ENCODE measurements at places on chromosomes 3 and 15.

GRCh38 chr3:105842943-105843342 lies 25.9 kb downstream of the CBLB start:
- no peak for DNase-seq

GRCh38 chr3:143830063-143830462 lies 18.2 kb downstream of the SLC9A9 start:
- DNase-seq, result no peak

DNA sequence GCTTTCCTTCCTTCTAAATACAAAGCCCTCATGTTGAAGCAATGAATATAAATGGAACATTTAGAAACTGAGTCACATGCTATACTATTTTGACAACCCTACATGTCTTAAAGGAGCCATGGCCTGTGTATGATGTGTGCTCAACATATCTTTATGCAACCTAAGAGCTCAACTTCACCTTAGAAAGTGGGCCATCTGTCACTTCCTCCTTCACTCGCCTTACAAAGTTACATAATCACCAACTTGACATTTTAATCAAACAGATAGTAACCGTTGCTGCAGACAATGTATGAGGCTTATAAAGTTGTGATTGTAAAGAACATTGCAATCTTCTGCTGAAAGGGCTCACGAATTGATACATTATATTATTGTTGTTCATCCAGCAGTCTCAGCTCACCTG lies 163.6 kb downstream of the SERPINI1 start:
- DNase-seq, result no peak

- no peak for DNase-seq
Measured at GRCh38 chr15:99944131-99944530, 210.9 kb upstream of the LYSMD4 start.

DNA sequence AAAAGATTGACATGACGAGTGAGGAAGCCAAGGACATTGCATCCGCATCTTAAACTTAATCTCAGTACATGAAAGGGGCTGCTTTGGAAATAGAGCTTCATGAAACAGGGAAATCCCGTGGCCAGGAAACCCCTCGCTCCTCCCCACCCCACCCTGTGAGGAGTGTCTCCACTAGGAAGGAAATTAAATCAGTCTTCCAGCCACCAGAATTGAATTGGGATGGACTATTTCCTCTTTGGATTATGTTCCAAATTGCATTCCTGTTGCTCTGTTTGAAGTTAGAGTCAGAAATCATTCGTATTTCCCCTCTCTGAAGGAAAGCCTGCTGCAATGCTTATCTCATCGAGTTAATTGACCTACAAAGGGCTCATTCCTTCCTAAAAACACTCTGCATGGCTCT lies 35.8 kb downstream of the CLDN11 start:
- DNase-seq, result no peak

DNA sequence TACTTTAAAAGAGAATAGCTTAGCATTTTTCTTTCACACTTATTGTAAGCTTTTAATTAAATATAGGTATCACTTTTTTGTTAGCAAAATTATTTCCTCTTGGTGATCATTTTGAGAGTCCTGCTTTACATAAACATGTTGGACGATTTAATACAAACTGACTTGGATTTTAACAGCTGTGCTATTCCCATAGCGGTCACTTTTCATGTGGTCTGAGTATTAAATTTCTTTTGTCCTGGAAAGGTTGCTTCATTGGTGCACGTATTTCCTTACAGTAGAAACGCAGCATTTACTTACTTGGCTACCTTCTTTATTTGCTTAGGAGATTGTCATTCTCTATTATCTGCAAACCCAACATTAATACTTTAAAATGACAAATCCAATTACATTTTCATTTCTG lies 109.4 kb downstream of the ATG7 start:
- DNase-seq, result no peak

DNA sequence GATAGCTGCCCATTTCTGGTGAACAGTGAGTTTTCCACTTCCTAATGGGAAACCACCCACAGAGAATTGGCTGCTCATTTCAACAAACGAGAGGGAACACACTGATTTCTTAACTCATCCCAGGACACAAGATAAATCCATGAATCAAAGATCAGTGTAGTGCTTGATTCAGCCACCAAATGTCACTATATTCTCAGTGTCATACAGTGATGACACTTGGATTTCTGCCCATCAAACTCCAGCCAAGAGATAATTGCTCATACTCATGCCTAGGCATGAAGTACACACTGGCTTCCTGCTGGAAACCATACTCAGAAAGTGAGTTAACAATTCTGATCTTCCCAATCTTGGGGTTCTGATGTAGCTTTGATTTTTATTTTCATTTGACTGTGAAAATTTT lies 35.4 kb upstream of the GRM7 start:
- DNase-seq, result no peak

GRCh38 chr3:9810433-9810770 lies 340 bp downstream of the TTLL3 start:
- no peak for DNase-seq

GRCh38 chr3:55746808-55747413 lies 259.8 kb upstream of the WNT5A start:
- no peak for DNase-seq

- DNase-seq, result no peak
Measured at GRCh38 chr15:80317389-80318182, 65.6 kb upstream of the CTXND1 start.

- no peak for DNase-seq
Measured at GRCh38 chr3:32696523-32696922, 11.5 kb downstream of the CNOT10 start.

- no peak for DNase-seq
Measured at GRCh38 chr3:156742401-156742800, 68.0 kb downstream of the TIPARP start.

DNA sequence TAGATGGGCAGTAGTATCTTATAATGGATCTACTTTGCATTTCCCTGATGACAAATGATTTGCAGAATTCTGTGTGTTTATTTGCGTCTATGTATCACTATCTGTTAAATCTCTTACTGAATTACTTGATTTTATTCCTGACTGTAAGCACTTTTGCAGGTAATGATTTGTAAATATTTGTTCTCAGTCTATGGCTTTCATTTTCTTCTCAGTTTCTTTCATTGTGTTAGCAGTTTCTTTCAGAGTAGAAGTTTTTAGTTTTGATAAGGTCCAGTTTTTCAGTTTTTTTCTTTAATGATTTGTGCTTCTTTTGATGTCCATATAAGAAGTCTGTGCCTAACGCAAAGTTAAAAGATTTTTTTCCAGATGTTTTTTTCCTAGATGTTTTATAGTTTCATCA lies 12.9 kb downstream of the SLC25A36 start:
- DNase-seq, result no peak

- DNase-seq, result no peak
Measured at GRCh38 chr3:169760479-169760878, 4.4 kb downstream of the TERC start.

DNA sequence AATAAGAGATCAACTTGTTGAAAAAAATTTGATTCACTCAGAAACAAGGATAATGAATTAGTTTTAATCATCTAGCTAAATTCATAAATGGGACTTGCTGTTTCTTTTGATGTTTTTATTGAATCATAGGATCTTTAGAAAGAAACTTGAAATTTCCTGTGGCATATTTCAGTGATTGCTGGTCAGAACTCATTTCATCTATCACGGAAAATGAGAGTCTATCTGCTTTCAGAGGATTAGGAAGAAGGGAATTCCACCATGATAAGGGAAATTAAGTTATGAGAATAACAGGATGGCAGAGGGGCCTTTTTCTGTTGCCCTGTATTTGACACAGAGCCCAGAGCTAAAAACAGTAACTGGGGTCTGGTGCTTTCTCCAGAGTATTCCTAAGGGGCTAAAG lies 44.9 kb upstream of the CCNL1 start:
- DNase-seq, result no peak

DNA sequence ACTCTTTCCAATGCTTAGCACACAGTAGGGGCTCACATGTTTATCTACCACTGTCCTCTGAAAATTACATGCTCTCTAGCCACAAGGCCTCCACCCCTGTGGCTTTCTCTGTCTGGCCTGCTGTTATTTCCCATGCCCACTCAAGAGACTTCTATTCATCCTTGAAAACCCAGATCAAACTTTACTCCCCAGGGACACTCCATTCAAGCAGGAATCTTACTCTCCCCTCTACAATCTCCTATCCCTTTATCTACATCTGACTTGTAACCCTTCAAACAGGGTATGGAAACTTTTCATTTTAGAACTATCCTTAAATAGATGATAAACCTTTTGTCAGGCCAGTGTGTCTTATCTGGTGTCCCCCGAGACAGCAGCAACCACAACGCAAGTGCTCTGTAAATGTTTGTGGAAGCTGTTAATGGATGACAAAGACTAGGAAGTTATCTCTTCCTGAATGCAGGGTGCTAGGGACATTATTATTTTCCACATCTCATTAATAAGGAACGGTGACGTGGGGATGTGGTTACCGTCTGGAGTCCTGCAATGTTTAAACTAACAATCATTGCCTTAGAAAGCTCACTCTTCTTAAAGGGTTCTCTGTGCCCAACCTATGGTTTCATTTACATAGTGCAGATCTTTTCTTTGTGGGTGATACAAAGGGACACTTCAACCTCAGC lies 322.3 kb downstream of the ARRDC4 start:
- DNase-seq, result no peak

GRCh38 chr3:108388136-108389132 lies 92.1 kb downstream of the HHLA2 start:
- DNase-seq, result no peak

DNA sequence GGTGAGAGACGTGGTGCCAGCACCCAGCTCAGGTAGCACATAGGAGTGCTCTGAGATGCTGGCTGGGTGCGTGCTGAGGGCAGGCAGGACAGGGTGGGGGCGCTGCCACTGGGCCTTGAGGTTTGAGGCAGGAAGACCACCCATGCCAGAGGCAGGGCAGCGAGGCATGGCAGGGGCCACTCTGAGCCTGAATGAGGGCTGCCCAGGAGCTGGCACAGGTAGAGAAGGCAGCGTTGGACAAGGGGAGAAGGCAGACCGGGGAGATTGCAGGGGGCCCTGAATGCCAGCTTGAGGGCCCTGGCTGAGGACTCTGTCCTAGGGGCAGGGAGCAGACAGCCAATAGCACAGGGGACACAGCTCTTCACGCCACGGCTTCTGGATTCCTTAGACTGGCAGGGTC lies 50.2 kb downstream of the ADAMTS7 start:
- no peak for DNase-seq

DNA sequence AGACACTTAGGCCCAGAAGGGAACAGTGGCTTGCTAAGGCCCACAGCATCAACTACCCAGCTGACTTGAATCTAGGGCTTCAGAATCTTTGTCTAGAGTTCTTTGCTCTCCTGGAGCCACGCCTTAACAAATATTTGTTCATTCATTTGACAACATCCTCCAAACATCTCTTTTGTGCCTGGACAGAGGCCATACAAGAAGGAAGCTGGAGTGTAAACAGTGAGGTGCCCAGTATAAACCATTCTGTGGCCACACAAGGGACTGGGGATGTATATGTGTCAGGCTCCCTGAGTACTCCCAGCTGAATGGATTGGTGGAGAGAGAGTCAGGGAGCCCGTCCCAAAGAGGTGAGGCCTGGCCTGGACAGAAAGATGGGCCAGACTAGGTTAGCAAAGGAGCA lies 3.4 kb downstream of the CIB2 start:
- no peak for DNase-seq

DNA sequence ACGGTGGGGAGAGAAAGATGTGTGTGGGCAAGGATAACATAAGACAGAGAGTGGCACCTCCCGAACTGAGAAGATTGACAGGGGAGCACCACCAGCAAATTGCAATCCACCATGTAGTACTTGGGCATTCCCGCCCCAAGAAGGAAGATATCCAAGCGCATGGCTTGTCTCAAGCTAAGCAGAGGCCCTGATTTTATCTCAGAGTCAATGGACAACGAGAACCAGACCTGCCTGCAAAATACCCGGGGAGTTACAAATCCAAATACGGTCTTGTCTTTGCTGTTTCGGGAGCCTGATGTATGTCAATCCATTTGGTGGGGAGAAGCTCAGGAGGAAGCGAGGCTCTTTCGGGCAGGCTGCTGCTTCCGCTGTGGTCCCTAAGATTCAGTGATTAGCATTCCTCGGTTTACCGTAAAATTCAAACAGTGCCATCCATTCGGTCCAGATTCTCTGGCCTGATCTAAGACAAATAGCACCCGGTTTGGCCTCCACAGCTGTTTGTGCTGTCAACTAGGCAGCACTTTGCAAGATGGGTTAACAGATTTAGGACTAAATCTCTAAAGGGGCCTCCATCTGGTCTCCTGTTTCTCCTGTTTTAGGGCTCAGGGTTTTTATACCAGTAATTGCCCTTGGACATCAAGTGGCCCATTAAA lies 97.7 kb upstream of the WNT5A start:
- no peak for DNase-seq

- DNase-seq, result no peak
Measured at GRCh38 chr15:49145651-49146609, 9.5 kb downstream of the COPS2 start.

DNA sequence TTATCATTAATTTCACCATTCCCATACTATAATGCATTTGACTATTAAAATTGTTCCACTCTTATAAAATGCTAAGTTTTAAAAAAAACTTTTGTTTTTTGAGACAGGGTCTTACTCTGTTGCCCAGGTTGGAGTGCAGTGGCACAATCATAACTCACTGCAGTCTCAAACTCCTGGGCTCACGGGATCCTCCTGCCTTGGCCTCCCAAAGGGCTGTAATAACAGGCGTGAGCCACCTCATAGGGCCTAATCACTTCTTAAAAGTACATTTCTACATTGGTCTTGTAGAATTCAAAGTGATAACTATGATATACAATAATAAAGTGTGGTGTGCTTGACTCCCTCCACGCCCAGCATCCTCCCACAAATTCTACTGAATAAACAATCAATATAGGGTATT lies 3.0 kb downstream of the DENND4A start:
- no peak for DNase-seq

DNA sequence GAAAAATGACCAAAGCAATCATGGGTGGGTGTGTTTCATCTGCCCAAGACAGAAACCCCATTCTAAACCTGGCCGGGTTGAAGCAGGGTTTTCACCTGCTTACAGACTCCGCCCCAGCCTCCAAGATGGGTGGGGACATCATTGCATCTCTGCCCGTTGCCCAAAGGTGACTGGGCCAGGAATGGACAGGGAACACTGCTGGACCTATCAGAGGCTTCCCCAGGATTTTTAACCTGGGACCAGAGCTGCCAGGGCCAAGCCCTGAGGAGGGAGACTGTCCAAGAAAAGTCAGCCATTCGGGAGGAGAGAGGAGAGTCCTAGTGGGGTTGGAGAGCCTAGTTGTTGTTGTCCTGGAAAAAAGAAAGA lies 109.7 kb upstream of the ALDH1A3 start:
- DNase-seq, result no peak

- DNase-seq, result no peak
Measured at GRCh38 chr15:34759992-34760391, 5.2 kb upstream of the GJD2 start.

DNA sequence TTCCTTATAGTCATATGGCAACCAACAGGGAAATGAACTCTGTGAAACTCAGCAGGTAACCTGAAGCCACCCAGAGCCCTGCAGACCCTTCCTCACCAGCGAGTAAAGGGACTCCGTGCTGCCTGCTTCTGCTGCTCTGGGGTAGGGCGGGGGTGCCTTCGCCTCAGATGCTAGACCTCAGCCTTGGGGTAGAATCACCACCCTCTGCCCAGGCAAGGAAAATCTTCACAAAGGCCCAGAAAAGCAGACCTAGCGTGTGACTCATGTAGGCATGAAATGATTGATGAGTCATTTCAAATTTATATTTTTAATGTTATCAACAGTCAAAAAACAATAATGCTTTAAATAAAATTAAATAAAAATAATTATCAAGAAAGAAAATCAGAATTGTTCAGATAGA lies 6.6 kb downstream of the STIMATE start:
- DNase-seq, result no peak

- DNase-seq, result no peak
Measured at GRCh38 chr3:117958027-117958426, 1076.6 kb downstream of the IGSF11 start.

- DNase-seq, result no peak
Measured at GRCh38 chr3:33218446-33219174, at the start of gene SUSD5. Gene SUSD5, minus strand, starts transcription at chr3:33218810. Its CDS starts 13 bp downstream, at chr3:33218797.
